ENCODE measurements at places on chromosomes 16 and 17.

- peak; percentile 69 for DNase-seq
Observed at GRCh38 chr17:74408815-74409214, 23.1 kb upstream of the GPRC5C start.

DNA sequence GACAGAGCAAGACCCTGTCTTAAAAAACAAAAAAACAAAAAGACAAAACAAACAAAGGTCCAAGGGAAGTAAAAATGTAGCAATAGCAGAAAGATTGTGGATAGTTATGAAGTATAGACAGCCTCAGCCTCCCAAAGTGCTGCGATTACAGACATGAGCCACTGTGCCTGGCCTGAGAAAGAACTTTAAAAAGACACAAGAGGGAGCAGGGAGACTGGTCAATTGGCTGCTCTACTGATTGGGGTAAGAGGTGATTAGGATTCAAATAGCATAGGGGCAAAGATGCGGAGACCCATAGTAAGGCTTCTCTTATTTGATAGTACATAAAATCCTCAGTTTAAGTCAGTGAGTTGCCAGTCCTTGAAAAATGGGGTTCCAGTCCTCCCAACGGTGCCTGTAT is 518.2 kb upstream of the GOT2 start:
- no peak for DNase-seq

DNA sequence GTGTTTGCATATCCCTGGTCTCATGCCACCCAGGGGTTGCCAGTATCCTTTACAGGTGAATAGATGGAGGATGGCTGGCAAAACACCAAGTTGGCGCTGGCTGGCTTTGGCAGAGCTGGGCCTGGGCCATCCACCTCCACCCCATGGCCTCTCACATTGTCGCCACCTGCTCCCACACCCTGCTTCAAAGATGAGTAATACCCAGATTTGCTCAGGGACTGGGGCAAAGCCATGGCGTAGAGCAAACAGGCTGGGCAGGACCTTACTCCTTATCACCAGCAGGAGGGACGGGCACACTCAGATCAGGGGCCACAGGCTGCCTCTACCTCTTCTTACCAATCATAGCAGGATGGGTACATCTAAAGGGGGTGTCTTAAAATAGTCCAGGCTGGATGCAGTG is 24.3 kb downstream of the PLA2G10 start:
- no peak for DNase-seq

- DNase-seq, result no peak
Observed at GRCh38 chr17:55734128-55734781, 11.6 kb upstream of the TMEM100 start.

DNA sequence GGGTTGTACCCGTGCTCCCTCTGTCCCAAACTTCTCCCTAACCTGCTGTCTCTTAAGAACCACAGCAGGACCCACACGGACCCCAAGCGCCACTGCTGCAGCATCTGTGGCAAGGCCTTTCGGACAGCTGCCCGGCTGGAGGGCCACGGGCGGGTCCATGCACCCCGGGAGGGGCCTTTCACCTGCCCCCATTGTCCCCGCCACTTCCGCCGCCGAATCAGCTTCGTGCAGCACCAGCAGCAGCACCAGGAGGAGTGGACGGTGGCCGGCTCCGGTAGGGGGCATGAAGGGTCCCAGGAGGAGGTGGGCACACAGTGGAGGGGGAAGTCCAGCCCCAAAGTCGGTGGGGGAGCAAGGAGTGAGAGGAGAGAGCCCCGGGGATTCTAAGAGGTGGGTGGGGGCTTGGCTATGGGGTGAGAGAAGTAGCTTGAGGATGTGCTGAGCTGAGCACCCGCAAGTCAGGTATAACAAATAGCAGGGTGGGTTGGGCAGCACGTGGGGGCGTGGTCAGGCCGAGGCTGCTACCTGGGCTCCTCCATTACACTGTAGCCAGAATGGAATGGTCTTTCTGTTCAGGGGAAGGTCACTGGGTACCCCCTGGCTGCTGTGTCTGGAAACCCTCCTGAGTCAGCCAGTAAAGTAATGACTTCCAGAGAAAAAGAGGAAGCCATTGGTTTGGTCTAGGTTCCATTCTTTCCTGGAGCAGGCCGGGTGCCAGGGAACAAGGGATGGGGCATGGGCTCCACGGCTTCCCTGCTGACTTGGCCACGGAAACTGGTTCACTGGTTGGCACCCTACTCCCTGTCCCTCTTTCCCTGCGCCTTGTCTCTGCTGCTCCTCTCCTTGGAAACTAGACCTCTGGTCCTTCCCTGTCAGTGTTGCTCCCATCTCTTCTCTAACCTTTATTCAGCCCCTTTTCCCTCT is 7.1 kb downstream of the PRSS53 start:
- no peak for DNase-seq

DNA sequence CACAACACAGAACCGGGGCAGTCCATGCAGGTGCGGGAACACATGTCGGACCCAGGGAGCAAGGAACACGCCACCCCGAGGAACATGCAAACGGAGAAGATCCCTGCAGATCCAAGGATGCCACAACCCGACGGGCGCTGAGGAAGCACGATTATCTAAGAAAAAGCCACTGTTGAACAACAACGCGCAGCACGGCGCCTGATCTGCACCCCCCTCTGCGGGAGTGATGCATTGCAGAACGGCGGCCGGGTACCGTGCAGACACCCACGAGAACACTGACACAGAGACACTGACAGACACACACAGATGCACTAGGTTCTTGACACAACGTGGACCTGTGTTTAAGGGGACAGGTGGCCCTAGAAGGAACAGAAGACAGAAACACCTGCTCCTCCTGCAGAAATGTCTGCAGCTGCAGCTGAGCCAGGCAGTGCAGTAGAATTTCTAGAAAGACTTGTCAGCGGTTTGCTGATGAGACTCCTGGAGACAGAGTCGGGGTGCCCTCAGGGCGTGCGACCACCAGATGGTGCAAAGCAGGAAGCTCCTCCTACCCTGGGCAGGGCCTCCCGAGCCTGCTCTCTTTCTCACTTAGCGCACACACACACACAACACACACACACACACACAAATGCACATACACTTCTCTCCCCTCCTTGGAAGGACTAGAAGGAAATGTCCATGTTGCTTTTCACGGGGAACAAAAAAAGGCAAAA is 7.5 kb downstream of the NPTX1 start:
- DNase-seq, result no peak

All from NCI-H1417 treated with DMSO at 0.1 percent for 48 hours (cell line).